ENCODE measurements at places on chromosomes 2 and 18.

DNA sequence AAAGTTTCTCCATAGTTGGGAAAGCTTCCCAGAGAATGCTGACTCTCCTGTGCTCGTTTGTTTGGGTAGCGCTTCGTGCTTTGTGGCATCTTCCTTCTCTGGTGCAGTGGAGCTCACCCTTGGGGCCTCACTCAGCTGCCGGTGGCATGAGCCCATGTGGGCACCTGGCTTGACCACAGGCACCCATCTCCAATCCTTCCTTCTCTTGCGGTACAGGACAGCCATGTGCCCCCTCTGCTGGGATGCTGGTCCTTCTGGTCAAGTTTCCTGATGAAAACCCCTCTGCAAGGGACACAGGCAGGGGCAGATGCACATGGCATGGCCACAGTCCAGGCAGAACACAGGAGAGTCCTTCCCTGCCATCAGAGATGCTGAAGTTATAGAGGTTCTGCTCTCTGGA, 555.9 kb upstream of the HS6ST1 start:
- DNase-seq: no peak

DNA sequence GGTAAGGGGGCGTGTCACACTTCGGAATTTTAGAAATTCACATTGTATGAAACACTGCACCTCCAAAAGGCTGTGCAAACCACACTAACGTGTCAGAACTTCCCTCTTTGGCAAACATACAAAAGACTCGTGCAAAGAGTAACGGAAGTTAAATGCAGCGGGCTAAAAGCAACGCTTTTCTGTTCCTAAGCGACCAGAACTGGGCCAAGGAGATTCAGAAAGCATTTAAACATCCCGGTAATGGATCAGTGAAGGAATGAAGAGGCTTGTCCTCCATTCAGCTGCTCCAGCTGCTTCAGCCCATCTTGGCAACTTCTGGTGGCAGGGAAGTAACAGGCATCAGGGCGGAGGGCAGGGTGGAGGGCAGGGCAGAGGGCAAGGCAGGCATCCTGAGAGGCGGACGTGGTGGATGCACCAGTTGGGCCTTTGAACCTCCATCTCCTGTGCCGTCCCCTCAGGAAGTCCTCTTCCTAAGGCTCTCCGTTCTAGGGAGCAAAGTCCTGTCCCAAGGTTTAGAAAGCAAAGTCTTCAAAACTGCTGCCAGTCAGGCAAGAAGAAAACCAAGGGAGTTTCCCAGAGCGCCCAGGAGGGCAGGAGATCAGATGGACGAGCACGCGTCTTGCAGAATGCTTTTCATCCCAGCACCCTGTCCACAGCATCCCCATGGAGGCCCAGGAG, 230.7 kb downstream of the ZNF516 start:
- no peak for DNase-seq

DNA sequence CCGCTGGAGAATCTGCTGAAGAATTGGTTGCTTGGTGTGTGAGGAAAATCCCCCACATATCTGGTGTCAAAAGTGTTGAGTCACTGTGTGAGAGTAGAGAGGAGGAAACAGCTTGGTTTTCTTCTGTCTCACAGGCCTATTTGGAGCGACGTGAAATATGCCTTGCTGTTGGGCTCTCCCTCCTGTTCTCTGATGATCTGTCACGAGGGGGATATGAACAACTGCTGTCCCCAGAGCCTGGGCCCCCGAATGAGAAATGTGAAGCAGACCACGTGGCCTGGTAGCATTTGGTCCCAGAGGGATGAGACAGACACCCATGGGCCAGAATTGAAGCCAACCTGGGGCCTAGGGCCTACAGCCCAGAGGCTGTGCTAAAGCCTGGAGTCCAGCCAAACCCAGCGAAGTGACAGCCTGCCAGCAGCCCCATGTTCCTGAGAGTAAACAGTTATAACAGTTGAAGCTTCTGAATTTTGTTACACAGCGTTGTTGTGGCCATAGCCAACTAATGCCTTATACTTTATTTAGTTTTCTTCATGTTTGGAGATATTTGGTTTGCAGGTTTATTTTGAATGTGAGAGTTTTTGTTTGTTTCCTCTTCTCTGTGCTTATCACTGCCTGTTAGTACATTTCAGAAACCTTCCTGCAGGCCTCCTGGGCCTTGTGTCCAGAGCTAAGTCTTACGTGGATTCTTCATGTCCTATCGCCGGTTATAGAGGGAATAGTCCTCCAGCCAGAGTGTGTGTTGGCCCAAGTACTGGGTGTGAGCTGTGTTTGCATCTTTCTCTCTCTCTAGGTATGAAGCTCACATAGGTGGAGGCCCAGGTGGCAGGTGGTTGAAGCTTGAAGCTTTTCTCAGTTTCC, 18.7 kb upstream of the COLEC12 start:
- no peak for DNase-seq

GRCh38 chr2:234487356-234487755, 9.5 kb downstream of the ARL4C start:
- no peak for DNase-seq

All from NCI-H524 (cell line).